B cell (primary cell): ENCODE measurements at places on chromosomes 16 and 17.
A peak's percentile ranks its signal among the peaks of the same experiment; 100 is the strongest.

GRCh38 chr17:30375661-30376060 lies 3.1 kb upstream of the CPD start:
- DNase-seq = no peak

- no peak for DNase-seq
These were observed 53.6 kb upstream of the ATF7IP2 start for GRCh38 chr16:10332241-10332640.

DNA sequence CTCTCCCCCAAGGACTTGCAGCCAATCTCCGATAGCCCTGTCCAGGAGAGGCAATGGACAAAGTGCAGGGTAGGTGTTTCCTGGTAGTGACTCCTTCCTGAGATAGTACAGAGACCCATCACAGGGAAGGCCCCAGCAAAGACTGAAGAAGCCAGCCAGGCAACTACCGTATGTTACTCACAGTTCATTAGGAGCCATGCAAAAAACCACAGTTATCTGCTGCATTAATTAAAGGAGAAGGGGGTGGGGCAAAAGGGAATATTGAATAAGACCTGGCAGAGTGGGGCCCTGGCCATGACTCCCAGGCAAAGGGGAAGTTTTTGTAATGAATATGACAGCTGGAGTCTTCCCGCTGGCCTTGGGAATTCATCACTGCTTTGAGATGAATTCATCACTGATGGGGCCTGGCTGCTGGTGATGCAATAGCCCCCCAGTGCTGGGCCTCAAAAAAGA lies 2.5 kb upstream of the SLC13A2 start:
- no peak for DNase-seq

DNA sequence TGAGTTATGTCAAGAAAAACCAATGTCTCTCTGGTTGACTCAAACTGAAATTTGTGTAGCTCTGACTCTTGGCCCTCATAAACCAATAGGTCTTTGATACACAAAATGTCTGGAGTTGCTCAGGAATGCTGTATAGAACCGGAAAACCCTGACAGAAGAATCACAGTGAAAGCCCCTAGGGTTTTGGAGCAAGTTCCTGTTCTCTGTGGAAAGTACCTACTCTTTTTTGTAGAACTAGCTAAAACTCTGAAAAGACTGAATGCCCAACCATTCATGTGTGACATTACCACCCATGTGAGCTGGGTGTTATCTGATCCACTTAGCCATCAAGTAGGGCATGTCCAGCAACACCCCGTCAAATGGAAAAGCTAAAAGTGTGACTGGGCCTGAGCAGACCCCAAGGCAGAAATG lies 28.8 kb downstream of the CCL4 start:
- DNase-seq = peak; percentile 72

DNA sequence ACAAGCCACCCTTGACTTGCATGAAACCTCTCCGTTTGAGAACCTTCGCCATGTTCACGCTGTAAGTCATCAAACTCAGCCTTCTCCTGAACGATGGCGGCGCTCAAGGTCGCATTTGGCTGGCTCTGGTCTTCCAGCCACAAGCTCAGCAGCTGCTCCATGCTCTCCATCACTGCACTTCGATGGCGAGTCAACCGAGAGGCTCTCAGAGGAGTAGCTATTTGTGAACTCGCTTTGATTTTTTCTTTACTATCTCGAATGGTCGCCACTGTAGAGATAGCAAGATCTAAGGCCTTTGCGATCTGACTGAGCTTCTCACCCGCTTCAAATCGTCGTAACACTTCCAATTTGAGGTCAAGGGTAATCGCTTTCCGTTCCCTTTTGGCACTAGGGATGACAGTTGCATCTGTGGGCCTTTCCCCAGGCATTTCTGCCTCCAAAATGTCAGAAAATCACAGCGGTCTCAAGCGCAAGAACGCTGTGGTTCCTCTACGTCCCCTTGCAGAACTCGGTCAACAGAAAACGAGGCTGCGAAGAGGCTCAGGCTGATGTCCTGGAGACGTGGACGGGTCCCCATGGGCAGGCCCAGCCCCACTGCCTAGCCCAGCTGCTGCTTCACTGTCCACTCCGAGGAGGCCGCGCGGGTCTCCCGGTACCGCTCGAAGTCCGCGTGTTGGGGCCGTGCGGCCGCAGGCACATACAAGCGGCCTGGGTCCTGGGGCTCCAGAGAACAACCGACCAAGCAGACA lies 23.1 kb downstream of the DEF8 start:
- no peak for DNase-seq

GRCh38 chr16:83271123-83271522 lies 536.7 kb upstream of the HSBP1 start:
- DNase-seq = no peak

GRCh38 chr16:85180827-85181738 lies 68.8 kb upstream of the CIBAR2 start:
- DNase-seq = no peak

- no peak for DNase-seq
These were observed 77.6 kb upstream of the HLF start for GRCh38 chr17:55186937-55187770.
